ENCODE measurements at places on chromosomes 2 and 18.

- DNase-seq = no peak
These were observed 778 bp upstream of the INPP1 start for GRCh38 chr2:190342611-190343010.

DNA sequence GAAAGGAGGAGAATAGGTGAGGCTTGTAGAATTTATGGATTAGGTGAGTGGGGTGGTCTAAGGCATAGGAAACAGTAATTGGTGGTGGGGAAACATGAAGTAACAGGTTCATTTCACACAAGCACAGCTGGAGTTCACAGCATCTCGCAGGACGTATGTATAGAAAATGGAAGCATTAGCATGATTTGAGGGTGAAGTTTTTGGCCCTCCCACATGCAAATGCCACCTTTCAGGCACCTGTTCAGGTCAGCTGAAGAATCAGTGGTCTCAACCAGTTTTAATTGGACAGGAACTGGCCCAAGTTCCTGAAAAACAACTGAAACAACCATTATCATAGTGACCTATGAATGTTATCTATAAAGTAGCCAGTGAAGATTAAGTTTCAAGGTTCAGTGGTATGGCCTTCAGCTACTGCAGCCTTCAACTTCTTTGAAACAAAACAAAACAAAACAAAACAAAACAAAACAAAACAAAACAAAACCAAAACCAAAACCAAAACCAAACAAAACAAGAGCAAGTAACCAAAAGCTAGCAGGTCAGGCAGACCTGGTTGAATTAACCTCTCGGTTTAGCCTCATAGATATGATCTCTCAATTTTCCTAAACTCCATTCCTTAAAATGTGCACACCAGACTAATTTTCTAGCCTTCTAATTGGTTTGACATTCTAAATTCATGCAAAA lies 102.1 kb upstream of the SPHKAP start:
- DNase-seq = no peak

- DNase-seq = no peak
These were observed 228.5 kb downstream of the ALPK2 start for GRCh38 chr18:58400331-58400870.

DNA sequence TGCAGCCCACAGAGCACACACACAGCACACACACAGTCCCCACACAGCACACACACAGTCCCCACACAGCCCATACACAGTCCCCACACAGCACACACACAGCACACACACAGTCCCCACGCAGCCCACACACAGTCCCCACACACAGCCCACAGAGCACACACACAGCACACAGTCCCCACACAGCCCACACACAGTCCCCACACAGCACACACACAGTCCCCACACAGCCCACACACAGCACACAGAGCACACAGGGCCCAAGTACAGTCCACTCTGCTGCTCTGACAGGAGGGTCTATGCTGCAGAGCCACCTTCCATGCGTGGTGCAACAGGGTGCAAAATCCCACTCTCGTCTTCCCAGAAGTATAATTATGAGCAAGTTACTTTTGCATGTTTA lies 240.5 kb upstream of the SALL3 start:
- no peak for DNase-seq

DNA sequence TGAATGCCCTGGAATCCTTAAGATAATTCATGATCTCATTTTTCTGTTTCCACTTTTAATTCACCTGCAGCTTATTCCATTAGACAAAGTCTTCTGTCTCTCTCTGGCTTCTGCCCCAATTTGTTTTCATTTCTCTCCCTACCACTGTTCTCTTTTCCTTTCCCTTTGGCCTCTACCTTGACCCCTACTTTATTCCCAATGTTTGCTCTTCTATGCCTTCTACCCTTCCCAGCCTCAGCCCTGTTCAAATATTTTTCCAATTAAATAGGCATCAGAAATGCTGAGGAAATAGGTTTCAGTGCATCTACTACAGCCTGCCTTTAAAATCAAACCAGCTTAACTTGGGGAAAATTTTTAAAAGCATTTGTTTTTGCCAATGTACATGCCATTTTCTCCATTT lies 443.7 kb upstream of the CWC22 start:
- no peak for DNase-seq

- DNase-seq = no peak
These were observed 40.5 kb downstream of the NOP58 start for GRCh38 chr2:202306034-202306433.

DNA sequence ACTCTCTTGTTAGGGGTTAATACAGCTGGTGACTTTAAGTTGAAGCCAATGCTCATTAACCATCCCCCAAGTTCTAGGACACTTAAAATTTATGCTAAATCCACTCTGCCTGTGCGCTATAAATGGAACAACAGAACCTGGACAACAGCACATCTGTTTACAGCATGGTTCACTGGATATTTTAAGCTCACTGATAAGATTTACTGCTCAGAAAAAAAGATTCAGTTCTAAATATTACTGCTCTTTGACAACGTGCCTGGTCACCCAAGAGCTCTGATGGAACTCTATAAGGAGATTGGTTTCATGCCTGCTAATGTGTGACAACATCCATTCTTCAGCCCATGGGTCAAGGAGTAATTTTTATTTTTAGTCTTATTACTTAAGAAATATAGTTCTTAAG lies 27.5 kb downstream of the RNF103 start:
- no peak for DNase-seq

GRCh38 chr2:25089605-25090315 lies 47.9 kb downstream of the EFR3B start:
- DNase-seq = no peak

DNA sequence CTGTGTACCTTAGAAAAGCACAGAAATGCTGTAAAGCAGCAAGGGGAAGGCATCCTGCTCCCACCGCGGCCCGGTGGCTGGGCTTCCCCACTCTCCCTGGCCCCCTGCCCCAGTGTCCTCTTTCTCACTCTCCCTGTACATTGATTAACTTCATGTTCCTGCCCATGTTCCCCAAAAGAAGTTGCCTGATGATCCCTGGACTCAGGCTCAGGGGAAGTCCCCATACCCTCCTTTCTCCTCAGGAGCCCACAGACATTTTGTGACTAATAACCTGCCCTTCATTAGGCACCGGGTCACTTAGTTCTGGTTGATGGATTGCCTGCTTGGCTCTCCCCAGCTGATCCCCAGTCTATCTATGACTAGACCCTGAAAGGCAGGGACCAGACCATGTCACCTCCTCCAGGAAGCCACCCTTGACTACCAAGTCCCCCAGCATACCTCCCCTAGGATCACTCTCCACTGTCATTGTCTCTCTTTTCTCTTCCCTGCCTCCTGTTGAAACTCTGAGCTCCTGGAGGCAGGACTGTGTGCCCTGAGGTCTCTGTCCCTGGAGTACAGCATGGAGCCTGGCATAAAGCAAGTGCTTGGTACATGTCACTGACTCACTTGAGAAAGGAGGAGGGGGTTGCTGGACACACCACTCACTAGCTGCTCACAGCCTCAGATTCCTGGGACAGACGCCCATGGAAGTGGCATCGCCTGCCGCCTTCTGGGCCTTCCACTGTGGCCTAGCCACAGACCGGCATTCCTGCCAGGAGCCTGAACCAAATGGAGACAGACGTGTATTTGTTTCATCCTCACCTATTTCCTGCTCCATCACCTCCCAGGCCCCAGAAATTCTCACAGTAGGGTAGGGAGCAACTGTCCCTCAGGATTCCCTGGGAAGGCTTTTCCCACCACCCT lies 13.5 kb downstream of the MALL start:
- no peak for DNase-seq

DNA sequence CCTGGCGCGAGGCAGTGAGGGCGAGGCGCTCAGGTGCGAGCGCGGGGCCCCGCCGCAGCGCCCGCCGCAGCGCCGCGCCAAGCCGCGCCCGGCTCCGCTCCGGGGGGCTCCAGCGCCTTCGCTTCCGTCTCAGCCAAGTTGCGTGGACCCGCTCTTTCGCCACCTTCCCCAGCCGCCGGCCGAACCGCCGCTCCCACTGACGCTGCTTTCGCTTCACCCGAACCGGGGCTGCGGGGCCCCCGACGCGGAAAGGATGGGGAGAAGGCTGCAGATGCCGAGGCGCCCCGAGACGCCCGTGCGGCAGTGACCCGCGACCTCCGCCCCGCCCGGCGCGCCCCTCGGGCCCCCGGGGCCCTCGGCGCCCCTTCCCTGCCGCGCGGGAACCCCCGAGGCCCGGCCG lies 328 bp upstream of the INHBB start:
- DNase-seq = no peak

- no peak for DNase-seq
These were observed 100.9 kb downstream of the CRIM1 start for GRCh38 chr2:36456227-36457175.

GRCh38 chr2:82224301-82224940 lies 1919.9 kb upstream of the LRRTM1 start:
- no peak for DNase-seq

- no peak for DNase-seq
These were observed 2.6 kb downstream of the RAMP1 start for GRCh38 chr2:237861875-237862527.

- no peak for DNase-seq
These were observed 443.2 kb upstream of the ID2 start for GRCh38 chr2:8238521-8239230.

- DNase-seq = no peak
These were observed 218.9 kb upstream of the NCKAP5 start for GRCh38 chr2:133787207-133787606.

DNA sequence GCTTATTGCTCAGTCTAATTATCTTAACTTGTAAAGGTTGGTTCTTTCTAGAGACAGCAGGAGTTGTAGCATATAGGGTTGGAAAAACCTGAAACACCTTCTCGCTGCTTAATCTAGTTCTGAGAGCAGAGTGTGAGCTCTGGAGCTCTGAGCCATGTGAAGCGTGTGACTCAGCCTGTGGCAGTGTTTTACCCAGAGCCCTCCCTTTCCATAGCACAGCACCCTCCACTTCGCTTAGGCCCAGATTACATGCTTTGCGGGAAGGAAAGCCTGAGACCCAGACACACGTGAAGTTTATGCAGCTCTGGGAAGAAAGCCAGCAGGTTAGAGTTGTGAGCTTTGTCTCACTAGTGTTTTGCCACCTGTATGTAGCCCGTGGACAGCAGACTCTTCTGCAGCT lies 74.5 kb downstream of the INPP4A start:
- DNase-seq = no peak

GRCh38 chr2:68917034-68917718 lies 35.5 kb downstream of the GKN2 start:
- no peak for DNase-seq

GRCh38 chr18:73979742-73980141 lies 167.9 kb downstream of the FBXO15 start:
- no peak for DNase-seq

- no peak for DNase-seq
These were observed 29.8 kb downstream of the LRP1B start for GRCh38 chr2:142100970-142101369.

GRCh38 chr2:134079373-134079772 lies 174.5 kb upstream of the MGAT5 start:
- DNase-seq = no peak

GRCh38 chr2:150606380-150607060 lies 119.1 kb upstream of the RND3 start:
- DNase-seq = no peak

GRCh38 chr2:214547931-214548330 lies 137.1 kb downstream of the VWC2L start:
- DNase-seq = no peak

GRCh38 chr2:72630767-72631166 lies 195.1 kb downstream of the EXOC6B start:
- no peak for DNase-seq

- no peak for DNase-seq
These were observed 8.7 kb upstream of the FZD5 start for GRCh38 chr2:207778298-207778882.

GRCh38 chr2:121309801-121310200 lies 24.8 kb upstream of the TFCP2L1 start:
- no peak for DNase-seq

GRCh38 chr2:7792031-7792651 lies 874.9 kb downstream of the RNF144A start:
- DNase-seq = no peak

- DNase-seq = no peak
These were observed 1.9 kb upstream of the KRCC1 start for GRCh38 chr2:88057437-88057844.

DNA sequence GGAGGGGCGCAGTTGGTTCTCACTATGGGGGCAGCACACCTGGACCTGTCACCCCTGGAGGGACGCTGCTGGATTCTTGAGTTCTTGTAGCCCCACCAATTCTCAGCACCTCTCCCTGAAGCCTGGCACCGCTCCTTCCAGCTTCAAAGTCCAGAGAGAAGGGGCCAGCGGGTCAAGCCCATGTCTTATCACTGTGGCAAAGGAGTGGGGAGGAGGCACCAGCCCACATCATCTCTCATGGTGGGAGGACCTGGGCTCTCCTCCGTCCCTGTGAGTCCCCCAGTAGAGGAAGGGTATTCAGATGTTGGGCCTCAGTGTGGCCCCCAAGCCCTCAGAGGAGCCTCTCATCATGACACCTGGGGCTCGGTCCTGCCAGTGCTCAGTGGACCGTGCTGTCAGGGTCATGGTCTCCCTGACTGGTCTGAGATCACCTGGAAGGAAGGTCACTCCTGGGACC lies 67.4 kb downstream of the HS1BP3 start:
- DNase-seq = no peak

GRCh38 chr18:23181547-23181946 lies 46.3 kb downstream of the CABLES1 start:
- no peak for DNase-seq

GRCh38 chr2:206797376-206797775 lies 32.0 kb downstream of the FASTKD2 start:
- DNase-seq = no peak

DNA sequence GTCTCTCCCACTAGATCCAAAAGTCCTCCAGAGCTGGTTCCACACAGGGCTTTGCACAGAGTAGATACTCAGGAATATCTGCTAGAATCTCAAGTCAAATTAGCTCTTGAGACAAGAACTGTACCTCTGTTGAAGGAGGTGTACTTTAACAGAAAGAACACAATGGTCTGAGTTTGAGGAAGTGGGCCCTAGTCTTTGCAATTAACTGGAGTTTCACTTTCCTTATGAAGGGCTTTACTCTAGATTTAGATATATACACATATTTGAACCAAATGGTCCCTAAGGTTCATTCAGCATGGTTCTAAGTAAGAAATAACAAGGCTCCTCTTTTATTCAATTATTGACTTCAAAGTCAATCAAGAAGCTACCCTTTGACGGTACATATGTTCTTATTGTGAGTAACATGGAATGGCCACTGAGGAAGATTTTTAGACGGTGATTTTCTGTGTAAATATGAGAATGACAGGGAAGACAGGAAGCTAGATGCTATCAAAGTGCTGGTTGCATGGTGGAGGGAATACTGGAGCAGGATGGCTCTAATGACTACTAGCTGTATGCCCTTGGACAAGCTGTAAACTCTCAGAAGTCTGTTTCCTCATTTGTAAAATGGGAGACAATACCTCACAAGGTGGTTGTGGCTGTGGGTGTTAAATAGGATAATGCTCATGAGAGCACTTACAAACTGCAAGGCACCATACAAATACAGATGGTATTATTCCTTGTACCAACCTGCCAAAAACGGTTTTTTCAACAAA lies 73.5 kb upstream of the SERTAD2 start:
- no peak for DNase-seq

- DNase-seq = no peak
These were observed 654.5 kb upstream of the CDH2 start for GRCh38 chr18:28831476-28831875.

All from left renal pelvis (tissue), 4 donors.